ENCODE measurements at places on chromosomes 2 and 18.

DNA sequence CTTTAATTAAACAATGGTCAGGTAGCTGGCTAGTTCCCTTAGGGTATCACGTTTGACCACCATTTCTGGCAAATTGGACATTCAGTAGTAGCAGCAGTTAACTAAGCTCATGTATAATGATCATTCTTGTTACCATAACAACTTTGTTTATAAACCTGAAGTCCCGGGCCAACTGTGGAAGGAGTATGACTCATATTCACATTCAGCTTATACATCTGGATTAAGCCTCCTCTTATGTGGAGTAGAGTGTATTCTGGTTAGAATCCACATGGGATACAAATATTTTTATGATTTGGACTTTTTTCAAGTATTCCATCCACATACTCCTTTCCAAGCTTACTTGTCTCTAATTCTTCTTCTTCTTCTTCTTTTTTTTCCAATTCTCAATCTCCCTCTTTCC lies 70.3 kb upstream of the ZSWIM2 start:
- DNase-seq, result no peak

DNA sequence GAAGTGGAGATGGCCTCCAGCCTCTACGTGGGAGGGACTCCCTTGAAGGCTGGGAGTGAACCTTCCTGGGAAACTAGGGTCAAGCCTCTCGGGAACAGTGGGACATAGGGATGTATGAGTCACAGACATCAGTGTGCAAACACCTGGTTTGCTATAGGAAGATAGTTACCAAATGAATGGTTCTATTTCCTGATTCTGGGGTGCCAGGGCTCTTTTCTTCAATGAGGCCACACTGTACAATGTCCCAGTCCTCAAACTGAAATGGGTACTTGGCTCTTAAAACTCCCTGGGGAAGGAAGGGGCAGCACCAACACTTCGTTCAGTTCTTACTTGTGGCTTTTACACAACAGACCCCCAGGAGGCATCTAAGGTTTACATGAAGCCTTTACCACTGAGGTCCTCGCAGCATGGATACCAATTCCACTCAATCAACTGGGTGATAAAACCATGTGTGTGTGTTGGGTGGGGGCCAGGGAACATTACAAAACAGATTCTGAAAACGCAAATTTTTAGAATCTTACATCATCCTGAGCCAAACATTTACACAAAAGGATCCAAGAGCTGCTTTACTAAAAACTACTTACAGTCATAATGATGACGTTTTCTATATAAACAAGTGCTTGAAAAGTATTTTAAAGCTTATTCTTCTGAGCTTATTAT lies 10.4 kb downstream of the ERFE start:
- DNase-seq, result no peak

- DNase-seq, result no peak
Observed at GRCh38 chr2:219803294-219803693, 175.9 kb downstream of the SLC4A3 start.

DNA sequence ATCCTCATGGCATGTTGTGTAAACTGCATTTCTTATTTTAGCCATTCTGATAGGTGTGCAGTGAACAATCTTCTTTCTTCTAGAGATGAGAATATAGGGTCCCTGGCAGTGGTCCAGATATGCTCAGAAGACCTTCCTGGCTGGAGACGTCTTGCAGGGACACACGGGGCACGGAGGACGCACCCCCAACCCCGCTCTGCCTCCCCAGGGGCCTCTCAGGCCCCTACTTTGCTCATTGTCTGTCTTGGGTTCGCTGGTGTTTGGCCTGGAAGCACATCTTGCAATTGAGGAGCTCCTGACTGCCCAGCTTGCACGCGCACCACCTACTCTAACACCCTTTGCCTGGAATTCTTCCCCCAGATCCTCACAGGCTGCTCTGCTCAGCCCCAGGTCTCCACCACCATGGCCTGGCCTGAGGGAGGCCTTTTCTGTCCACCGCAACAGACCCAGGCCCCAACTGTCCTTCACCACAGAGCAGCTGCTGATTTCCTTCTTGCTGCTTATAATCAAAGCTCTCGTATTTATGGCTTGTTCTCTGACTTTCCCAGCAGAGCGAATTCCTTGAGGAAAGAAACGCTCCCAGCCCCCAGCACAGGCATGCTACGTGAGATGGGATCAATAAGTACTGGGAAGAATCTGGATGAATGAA lies 295.9 kb upstream of the HDAC4 start:
- no peak for DNase-seq

DNA sequence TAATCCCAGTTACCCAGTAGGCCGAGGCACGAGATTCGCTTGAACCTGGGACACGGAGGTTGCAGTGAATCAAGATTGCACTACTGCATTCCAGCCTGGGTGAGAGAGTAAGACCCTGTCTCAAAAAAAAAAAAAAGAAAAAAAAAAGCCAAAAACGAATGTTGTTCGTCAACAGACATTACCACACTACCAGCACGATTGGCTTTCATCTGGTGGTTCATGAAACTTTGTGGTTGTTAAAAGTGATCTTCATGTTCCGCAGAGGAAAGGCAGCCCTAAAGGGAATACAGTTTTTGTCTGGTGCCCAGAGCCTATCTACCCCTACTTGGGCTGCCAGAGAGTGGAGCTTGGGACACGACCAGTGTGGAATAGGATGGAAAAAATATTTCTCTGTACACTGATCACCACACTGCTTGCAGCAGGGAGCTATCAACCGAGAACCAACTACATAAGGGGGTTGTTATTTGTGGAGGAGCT lies 13.6 kb upstream of the CXCR4 start:
- DNase-seq, result no peak

GRCh38 chr2:17962876-17963275 lies 84.4 kb downstream of the KCNS3 start:
- DNase-seq, result no peak
